ENCODE measurements at places on chromosomes 16 and 17. TPM values are rescaled to one million over a fixed set of nuclear protein-coding genes. Genes with fewer than 3 reads are reported as not detected.

DNA sequence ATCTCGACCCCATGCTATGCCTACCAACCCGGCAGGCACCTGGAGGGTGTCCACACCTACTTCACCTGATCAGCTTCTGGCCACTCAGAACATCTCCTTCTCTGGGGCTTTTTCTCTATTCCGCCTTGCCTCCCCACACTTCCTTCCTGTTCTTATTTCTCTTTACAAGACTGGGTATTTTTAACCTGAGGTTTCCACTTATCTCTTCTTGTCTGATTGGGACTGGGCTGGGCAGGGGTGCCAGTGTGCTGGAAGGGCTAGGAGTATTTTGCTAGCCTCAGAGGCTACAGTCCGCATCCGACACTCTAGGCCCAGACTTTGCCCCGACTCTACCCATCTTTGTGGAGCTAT, 26.2 kb upstream of the ZNF652 start:
- H3K4me3 ChIP-seq: no peak overlapping the region
- no peak for DNase-seq
- H3K27ac ChIP-seq: no peak overlapping the region
- no peaks in the 10 kb centered on the region for H3K4me1 ChIP-seq
- H3K27me3 ChIP-seq: no peaks in the 10 kb centered on the region
- no peaks in the 10 kb centered on the region for H3K36me3 ChIP-seq

GRCh38 chr17:55443904-55444303, 22.3 kb upstream of the MMD start:
- no peak overlapping the region for H3K27ac ChIP-seq
- no peaks in the 10 kb centered on the region for H3K27me3 ChIP-seq
- DNase-seq: no peak
- H3K4me3 ChIP-seq: no peak overlapping the region
- no peaks in the 10 kb centered on the region for H3K4me1 ChIP-seq

GRCh38 chr17:65559461-65559803, 2.0 kb downstream of the AXIN2 start:
- no peak overlapping the region for H3K27ac ChIP-seq
- peaks cover 5% of the 10 kb centered on the region for H3K4me1 ChIP-seq
- no peak overlapping the region for H3K4me3 ChIP-seq
- DNase-seq: no peak

GRCh38 chr17:37214416-37214815, 161.4 kb upstream of the C17orf78 start:
- H3K27me3 ChIP-seq: no peaks in the 10 kb centered on the region
- no peak for DNase-seq
- no peaks in the 10 kb centered on the region for H3K36me3 ChIP-seq

DNA sequence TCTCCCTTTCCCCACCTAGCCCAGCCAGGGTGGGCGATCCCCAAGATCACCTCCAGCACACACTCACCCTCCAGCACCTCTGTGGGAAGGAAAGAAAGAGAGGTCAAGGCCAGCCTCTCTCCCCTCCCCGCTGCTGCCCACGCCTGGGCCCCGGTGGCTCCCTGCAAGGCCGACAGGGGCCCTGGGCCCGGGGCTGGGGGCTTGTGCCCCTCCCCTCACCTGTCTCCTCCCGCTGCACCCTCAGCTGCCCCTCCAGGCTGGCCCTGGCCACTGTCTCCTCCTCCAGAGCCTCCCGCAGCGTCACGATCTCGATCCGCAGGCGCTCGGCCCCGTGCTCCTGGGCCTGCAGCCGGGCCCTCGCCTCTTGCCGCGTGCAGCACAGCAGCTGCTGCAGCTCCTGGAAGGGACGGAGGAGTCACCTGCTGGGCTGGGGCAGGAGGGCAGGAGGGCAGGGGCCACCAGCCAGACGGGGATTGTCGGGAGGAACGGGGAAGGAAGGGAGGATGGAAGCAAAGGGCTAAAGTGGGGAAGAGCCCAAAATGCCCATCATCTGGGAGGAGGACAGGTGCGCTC, 19.2 kb downstream of the RABEP2 start:
- DNase-seq: no peak
- H3K27me3 ChIP-seq: peaks cover 7% of the 10 kb centered on the region
- no peaks in the 10 kb centered on the region for H3K36me3 ChIP-seq
- no peak overlapping the region for H3K4me3 ChIP-seq
- no peak overlapping the region for H3K27ac ChIP-seq

- peak overlapping the region; percentile 95 for H3K27ac ChIP-seq
- peaks cover 4% of the 10 kb centered on the region for H3K4me1 ChIP-seq
- H3K36me3 ChIP-seq: no peaks in the 10 kb centered on the region
- H3K4me3 ChIP-seq: peak overlapping the region; percentile 100
- peaks cover 4% of the 10 kb centered on the region for H3K27me3 ChIP-seq
- DNase-seq: no peak
Measured at GRCh38 chr17:42460371-42460770, 1.7 kb downstream of the ATP6V0A1 start.

DNA sequence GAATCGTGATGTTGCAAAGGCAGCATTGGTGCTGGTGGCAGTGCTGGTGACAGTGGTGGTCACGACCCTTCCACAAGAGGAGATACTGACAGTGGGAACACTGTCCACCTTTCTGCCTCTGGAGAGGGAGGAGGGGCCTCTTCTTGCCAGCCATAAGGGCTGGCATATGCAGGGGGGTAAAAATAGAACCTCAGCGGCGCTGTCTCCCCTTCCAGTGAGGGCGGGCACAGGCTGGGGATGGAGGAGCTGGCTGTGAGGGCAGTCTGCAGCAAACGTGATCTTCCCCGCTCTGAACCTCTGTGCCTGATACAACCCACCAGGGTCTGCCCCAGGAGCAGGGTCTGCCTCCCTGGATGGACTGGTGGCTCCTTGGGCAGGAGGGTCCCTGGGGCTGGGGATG, 3.4 kb downstream of the RAP1GAP2 start:
- H3K36me3 ChIP-seq: no peaks in the 10 kb centered on the region
- peaks cover 26% of the 10 kb centered on the region for H3K27me3 ChIP-seq
- DNase-seq: no peak
- peaks cover 52% of the 10 kb centered on the region for H3K4me1 ChIP-seq

- H3K4me3 ChIP-seq: no peak overlapping the region
- DNase-seq: no peak
- peaks cover 4% of the 10 kb centered on the region for H3K4me1 ChIP-seq
Measured at GRCh38 chr16:5502944-5503343, 405.3 kb upstream of the EEF2KMT start.

- H3K4me1 ChIP-seq: no peaks in the 10 kb centered on the region
- H3K36me3 ChIP-seq: no peaks in the 10 kb centered on the region
- peaks cover 2% of the 10 kb centered on the region for H3K27me3 ChIP-seq
- no peak for DNase-seq
- H3K4me3 ChIP-seq: no peak overlapping the region
Measured at GRCh38 chr17:192666-193425, 11.4 kb upstream of the DOC2B start.

GRCh38 chr16:89815639-89816348, 653 bp downstream of the FANCA start:
- no peak overlapping the region for H3K27ac ChIP-seq
- H3K27me3 ChIP-seq: peaks cover 3% of the 10 kb centered on the region
- DNase-seq: peak; percentile 43

DNA sequence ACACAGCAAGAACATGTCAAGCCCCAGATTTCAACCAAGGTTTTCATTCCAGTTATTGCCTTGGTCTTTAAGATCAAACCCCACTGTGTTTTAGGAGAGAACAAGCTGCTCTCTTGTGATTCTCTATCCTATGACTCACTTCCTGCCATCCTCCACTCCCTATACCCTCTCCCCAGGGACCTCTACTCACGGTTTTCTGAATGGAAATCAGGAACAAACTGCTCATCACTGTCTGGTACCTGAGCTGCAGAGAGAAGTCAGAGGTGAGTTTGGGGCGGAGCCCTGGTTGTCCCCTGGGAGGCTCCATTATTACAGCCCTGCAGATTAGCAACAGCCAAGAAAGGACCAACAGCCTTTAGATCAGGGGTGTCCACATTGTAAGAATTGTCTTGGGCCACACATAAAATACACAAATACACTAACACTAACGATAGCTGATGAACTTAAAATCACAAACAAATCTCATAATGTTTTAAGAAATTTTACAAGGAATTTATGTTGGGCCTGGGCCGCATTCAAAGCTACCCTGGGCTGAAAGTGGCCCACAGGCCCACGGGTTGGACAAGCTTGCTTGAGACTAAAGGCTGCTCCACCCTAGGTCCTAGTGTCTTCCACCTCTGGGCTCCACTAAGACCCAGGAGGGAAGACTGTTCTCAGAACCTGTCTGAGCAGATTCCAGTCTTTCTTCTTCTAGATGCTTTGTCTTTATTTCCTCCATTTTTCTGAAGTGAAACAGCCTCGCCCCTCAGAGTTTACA, 9.7 kb downstream of the ETV4 start:
- DNase-seq: peak; percentile 7
- no peaks in the 10 kb centered on the region for H3K36me3 ChIP-seq
- peaks cover 7% of the 10 kb centered on the region for H3K27me3 ChIP-seq
- no peak overlapping the region for H3K27ac ChIP-seq
- H3K4me1 ChIP-seq: peaks cover 14% of the 10 kb centered on the region

GRCh38 chr16:53042235-53042701, 10.4 kb downstream of the CHD9NB start:
- H3K36me3 ChIP-seq: peaks cover 5% of the 10 kb centered on the region
- H3K4me3 ChIP-seq: peak overlapping the region; percentile 77
- peaks cover 34% of the 10 kb centered on the region for H3K4me1 ChIP-seq
- peaks cover 12% of the 10 kb centered on the region for H3K27me3 ChIP-seq

DNA sequence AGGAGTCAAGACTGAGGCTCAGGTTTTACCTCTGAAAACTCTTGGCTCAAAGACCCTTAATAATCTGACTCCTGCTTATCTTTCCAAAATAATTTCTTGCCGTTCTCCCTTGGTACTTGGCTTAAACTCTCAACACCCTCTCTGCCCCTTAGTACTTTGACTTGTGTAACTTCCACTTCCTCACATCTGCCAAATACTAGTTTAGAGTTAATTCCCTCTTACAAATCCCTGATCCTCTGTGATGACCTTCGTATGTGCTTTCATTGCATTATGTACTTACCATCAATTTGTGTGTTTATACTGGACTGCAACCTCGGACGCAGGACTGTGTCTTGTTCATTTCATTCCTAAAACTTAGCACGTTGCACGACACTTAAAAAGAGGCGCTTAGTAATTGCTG, 35.2 kb downstream of the ZNF207 start:
- H3K36me3 ChIP-seq: no peaks in the 10 kb centered on the region
- no peaks in the 10 kb centered on the region for H3K27me3 ChIP-seq
- DNase-seq: no peak
- no peak overlapping the region for H3K4me3 ChIP-seq

GRCh38 chr16:14446796-14447195, 183.3 kb downstream of the PARN start:
- no peak overlapping the region for H3K27ac ChIP-seq
- no peak overlapping the region for H3K4me3 ChIP-seq
- no peaks in the 10 kb centered on the region for H3K27me3 ChIP-seq
- no peak for DNase-seq
- no peaks in the 10 kb centered on the region for H3K36me3 ChIP-seq

GRCh38 chr16:19599968-19600716, 44.6 kb downstream of the VPS35L start:
- H3K27me3 ChIP-seq: no peaks in the 10 kb centered on the region
- H3K36me3 ChIP-seq: no peaks in the 10 kb centered on the region
- DNase-seq: no peak
- no peak overlapping the region for H3K27ac ChIP-seq

- H3K4me1 ChIP-seq: no peaks in the 10 kb centered on the region
- no peak overlapping the region for H3K4me3 ChIP-seq
- H3K27me3 ChIP-seq: no peaks in the 10 kb centered on the region
- no peak overlapping the region for H3K27ac ChIP-seq
Measured at GRCh38 chr16:19438739-19439138, 21.1 kb downstream of the TMC5 start.

DNA sequence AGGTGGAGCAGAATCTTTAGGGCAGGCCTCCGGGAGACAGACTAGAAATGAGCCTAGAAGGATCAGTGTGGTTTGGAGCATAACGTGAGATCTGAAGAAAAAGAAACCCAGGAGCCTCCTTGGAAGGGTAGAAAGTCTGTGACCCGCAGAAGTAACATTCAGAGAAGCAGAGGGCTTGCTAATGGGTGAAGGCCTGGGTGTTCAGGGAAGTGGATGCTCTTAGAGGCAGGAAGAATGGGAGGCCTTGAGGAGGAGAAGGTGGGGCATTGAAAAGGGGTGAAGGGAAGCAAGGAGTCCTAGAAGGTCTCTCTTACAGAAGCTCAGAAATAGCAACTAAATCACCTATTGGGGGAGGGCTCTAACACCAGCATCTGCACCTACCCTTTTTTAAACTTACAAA, 20.3 kb downstream of the GPT2 start:
- peaks cover 10% of the 10 kb centered on the region for H3K27me3 ChIP-seq
- peak overlapping the region; percentile 59 for H3K27ac ChIP-seq
- no peak for DNase-seq
- peaks cover 11% of the 10 kb centered on the region for H3K36me3 ChIP-seq
- H3K4me3 ChIP-seq: no peak overlapping the region
- H3K4me1 ChIP-seq: peaks cover 5% of the 10 kb centered on the region

- H3K36me3 ChIP-seq: no peaks in the 10 kb centered on the region
- no peak overlapping the region for H3K4me3 ChIP-seq
- H3K27ac ChIP-seq: no peak overlapping the region
- no peak for DNase-seq
Measured at GRCh38 chr17:20965492-20965891, 77.3 kb downstream of the USP22 start.

- no peaks in the 10 kb centered on the region for H3K36me3 ChIP-seq
- no peaks in the 10 kb centered on the region for H3K27me3 ChIP-seq
- DNase-seq: no peak
- no peaks in the 10 kb centered on the region for H3K4me1 ChIP-seq
- no peak overlapping the region for H3K4me3 ChIP-seq
Measured at GRCh38 chr17:72259922-72260321, 139.1 kb downstream of the SOX9 start.

DNA sequence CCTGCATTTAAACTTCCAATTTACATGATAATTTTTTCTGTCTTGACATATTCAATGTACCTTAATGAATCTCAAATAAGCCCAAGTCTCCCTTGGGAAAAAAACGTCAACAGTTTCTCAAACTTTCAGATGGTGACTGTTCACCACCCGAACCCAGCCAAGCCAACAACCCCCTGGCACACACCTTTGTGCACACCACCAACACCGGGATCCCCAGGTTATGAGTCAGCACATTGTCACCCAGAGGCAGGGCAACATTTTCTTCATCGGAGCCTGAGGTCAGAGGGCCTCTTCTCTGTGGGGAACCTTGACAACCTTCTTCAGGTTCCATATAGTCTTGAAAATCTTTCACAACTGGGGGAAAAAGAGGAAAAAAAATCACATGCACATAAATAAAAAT, 15.5 kb downstream of the DYNC1LI2 start:
- no peaks in the 10 kb centered on the region for H3K27me3 ChIP-seq
- no peak for DNase-seq
- no peak overlapping the region for H3K4me3 ChIP-seq
- H3K4me1 ChIP-seq: peaks cover 15% of the 10 kb centered on the region
- H3K36me3 ChIP-seq: no peaks in the 10 kb centered on the region
- no peak overlapping the region for H3K27ac ChIP-seq

GRCh38 chr16:4830408-4830807, 16.7 kb downstream of the GLYR1 start:
- no peaks in the 10 kb centered on the region for H3K27me3 ChIP-seq
- peaks cover 4% of the 10 kb centered on the region for H3K36me3 ChIP-seq
- DNase-seq: no peak
- H3K27ac ChIP-seq: no peak overlapping the region
- H3K4me1 ChIP-seq: no peaks in the 10 kb centered on the region
- H3K4me3 ChIP-seq: no peak overlapping the region

IL17C gene
- not detected for total RNA-seq

SMIM36 gene
- not detected for total RNA-seq

CCL1 gene
- not detected for total RNA-seq

CLEC3A gene
- total RNA-seq: not detected

Measured in glutamatergic neuron (in vitro differentiated cells).